ENCODE measurements at places on chromosomes 2 and 18.
A peak's percentile ranks its signal among the peaks of the same experiment; 100 is the strongest.

DNA sequence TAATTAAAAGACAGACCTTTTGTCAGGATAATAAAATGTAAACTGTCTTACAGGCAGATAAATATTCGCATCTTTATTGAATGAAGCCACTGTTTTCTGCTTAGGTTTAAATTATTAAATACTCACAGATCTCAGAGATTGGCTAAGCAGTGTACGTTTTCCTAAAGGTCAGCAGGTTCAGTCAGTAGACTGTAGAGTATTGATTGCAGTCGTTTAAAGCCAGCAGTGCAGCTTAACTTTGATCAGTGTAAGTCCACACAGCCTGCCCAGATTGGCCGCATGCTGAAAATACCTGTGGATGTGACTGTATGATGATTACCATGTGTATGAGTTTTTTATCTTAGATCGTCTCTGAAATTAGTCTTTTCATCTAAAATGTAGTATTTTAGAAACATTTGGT is 42.3 kb downstream of the ATP9B start:
- no peak for DNase-seq

- DNase-seq, result peak; percentile 28
Observed at GRCh38 chr2:178819147-178819875, 12.1 kb upstream of the TTN start.

GRCh38 chr2:131023758-131024157 is 69.5 kb downstream of the FAM168B start:
- no peak for DNase-seq

DNA sequence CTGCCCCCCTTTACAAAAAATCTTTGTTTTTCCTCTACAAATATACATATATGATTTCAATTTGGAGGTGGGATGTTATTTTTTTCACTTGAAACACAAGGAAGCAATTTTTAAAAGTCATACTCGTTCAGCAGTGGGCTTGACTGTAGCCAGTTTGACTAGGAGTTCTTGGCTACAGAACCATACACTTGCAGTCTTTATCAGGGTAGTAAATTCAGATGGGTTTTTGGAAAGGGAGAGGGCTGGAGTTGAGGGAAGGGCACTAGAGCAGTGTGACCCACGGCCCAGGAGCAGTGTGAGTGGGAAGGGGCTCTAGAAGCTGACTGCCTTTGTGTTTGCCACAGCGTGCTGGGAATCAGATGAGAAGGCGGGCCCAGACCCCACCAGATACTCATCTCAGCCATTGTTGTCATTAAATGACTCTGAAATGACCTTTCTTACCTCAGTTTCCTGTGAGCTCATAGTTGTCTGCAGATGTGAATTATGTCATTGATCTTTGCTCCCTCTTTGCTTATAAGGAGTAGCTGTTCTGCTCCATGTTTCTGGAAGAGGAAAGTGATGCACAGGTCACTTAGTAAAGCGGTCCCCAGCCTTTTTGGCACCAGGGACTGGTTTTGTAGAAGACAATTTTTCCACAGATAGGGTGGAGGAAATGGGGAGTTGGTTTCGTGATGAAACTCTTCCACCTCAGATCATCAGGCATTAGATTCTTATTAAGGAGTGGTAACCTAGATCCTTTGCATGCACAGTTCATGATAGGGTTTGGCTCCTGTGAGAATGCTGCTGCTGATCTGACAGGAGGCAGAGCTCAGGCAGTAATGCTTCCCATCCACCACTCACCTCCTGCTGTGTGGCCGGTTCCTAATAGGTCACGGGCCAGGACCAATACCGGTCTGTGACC is 116.8 kb downstream of the SPTBN1 start:
- no peak for DNase-seq

DNA sequence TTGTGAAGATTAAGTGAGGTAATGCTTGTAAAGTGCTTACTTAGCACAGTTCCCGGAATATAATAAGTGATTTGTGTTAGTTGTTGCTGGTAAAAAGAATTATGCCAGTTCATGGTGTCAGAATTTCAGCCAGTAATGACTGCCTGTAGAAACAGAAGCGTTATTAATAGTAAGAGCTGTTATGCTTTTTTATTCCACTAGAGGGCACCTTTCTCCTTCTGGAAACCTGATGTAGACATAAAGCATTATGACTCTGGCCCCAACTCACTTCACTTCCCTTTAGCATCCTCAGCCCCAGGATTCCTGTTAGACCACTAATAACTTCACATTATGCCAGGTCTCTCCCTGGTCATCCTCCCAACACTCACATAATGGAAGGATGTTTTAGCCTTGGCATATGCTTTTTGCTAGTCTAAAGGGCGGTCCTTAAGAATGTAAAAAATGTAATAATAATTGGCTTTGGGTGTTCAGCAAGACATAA is 34.9 kb downstream of the C18orf54 start:
- peak; percentile 62 for DNase-seq

- DNase-seq, result no peak
Observed at GRCh38 chr2:25586726-25587144, 86.6 kb downstream of the DTNB start.

DNA sequence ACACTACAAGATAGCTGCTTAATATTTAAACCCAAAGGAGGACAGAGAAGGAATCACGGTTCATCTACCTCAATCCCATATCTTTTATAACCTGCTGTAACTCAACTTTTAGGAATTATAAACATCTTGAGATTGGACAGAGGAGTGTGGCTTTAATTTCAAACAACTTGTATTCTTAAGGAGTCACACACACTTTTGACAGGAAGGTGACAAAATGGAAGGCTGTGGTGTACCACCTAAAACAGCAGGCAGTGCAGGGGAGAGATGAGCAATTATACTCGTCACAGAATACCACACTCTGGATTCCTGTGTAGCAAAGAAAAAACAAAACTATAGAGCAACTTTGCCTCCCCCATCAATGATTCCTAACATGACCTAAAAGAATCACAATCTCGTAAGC is 194.8 kb downstream of the ZEB2 start:
- DNase-seq, result no peak

DNA sequence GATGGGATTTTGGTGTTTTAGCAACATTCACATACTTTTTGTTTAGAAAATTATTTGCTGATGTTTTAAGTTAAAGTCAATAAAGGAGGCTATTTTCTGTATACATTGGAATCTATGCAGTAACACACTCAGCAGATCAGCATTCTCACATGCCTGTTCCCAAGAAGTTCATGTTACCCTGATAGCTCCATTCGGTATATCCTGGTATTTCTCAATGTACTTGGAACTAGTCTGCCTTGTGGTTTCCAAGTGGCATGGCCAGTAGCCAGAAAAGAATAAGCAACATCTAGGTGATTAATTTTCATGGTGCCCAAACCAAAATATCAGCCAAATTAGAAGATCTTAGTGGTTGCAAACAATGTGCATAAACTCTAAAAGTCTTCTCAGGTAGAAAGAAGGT is 5.2 kb upstream of the NCAPH start:
- no peak for DNase-seq

GRCh38 chr2:67453310-67453709 is 56.2 kb downstream of the ETAA1 start:
- DNase-seq, result no peak

Measured in GF-D8 (cell line).